ENCODE measurements at places on chromosomes 4 and X.

DNA sequence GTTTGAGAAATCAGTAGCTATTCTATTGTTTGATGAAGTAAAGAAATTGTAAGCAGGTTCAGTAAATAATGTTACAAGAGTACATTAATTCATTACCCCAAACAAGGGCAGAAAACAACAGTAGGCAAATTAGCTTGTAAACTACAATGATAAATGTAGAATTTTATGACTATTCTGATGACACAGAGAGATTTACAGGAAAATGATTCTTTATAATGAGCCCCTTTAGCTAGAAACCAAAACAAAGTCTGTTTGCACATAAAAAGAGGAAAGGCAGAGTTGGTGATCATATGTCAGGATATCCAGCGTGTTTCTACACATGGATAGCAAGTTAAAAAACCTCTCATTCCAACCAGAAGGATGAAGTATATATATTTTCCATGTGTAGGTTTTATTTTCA is 204.8 kb downstream of the CFAP299 start:
- DNase-seq = no peak

DNA sequence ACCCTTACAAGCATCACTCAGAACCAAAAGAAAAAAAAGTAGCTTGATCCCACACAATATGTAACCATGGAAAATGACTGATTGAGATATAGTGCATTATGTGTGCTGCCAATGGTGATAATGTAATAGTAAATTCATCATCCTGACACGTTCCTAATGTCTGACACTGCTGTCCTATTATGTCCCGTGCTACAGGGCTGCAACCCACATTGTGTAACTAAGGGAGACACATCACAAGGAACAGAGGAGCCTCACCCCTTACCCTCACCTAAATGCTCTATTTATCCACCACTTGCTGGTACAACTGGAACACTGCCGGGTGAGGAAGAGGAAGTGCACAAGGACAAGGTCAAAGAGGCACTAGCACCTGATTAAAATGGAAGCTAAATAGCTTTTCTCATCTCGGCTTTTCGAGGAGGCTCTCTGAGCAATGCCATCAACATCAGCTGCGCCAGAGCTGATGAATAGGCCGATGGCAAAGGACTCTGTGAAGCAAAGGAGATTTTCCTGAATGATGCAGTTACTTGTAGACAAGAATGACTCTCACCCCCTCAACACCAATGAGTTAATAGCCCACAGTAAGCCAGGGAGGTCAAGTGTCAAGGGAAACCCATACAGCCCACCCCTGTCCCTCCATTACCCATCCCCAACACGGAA is 181.6 kb downstream of the HNRNPD start:
- no peak for DNase-seq

DNA sequence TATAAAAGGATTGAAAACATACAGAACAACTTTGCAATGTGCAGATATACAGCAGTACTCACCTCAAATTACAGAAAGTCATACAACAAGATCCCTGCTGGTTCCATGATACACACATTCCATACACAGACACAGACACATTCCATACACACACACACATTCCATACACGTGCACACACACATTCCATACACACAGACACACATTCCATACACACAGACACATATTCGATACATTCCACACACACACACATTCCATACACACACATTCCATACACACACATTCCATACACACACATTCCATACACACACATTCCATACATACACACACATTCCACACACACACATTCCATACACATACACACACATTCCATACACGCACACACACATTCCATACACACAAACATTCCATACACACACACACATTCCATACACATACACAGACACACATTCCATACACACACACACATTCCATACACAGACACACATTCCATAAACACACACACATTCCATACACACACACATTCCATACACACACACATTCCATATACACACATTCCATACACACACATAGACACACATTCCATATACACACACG is 13.7 kb downstream of the LINC00632 start:
- no peak for DNase-seq

DNA sequence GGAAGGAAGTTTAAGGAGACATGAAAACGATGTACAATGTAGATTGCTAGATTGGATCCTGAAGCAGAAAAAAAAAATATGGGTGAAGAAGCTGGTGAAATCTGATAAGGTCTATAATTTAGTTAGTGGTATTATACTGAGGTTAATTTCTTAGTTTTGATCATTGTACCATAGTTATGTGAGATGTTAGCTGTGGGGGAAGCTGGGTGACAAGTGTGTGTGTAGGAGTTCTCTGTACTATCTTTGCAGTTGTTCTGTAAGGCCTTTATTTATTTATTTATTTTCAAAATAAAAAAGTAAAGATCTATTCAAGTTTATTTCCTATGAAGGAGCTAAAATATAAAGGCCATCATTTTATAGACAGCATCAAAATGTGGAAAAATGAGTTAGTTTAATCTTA is 12.5 kb upstream of the EXOC1 start:
- no peak for DNase-seq

GRCh38 chrX:64427787-64428186 is 32.5 kb upstream of the MTMR8 start:
- no peak for DNase-seq

- no peak for DNase-seq
Observed at GRCh38 chr4:157806184-157806583, 366.6 kb downstream of the GASK1B start.

DNA sequence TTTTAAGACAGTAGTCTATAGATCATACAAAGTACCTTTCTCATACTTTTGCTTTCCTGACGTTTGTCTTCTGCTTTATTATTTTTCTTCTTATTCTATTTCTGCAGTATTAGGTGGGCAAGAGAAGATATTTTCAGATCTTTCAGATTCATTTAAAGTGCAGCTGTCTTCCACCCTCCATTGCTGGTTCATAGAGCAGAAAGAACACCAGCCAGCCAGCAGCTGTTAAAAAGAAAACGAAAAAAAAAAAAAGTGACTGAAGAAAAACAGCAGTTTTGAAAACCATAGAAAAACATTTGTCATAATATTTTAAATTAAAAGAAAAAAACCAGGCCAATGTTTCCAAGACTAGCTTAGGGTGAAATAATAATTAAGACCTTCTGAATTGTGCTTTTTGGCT is 42.9 kb downstream of the SMAD1 start:
- no peak for DNase-seq

- DNase-seq = no peak
Observed at GRCh38 chrX:17547658-17548057, 172.7 kb downstream of the NHS start.

DNA sequence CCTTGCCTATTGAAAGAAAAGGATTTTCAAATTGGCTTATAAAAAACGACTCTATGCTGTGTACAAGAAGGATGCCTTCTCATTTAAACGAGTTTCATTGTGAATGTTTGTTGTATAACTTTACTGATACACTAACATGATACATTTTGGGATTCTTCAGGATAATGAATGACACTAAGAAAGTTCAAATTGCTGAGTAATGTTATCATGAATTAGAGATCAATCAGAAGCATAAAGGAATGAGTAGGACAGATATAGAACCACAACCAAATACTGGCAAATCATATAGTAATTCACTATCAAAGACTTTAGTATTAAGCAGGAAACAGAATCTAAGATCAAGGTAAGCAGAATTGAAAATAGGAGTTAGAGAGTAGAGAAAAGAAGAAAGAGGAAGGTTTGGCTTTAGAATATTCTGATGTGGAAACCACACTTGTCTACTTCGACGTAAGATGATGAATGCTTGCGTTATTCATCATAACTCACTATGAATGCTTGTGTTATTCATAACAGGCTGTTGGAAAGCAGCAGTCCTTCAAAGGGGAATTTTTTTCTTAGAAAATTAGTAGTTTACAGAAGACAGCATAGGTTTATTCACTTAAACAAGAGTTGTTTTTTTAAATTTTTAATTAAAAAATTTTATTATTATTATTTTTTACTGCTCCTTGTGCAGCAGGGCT is 13.4 kb downstream of the CCDC158 start:
- no peak for DNase-seq

GRCh38 chr4:2417765-2418649 is at the start of gene ZFYVE28:
TSS of gene ZFYVE28 (minus strand) at chr4:2418645. CDS start at chr4:2418323, 322 bp downstream.
- peak; percentile 53 for DNase-seq

- DNase-seq = no peak
Observed at GRCh38 chr4:88212253-88212561, 53.8 kb upstream of the ABCG2 start.

DNA sequence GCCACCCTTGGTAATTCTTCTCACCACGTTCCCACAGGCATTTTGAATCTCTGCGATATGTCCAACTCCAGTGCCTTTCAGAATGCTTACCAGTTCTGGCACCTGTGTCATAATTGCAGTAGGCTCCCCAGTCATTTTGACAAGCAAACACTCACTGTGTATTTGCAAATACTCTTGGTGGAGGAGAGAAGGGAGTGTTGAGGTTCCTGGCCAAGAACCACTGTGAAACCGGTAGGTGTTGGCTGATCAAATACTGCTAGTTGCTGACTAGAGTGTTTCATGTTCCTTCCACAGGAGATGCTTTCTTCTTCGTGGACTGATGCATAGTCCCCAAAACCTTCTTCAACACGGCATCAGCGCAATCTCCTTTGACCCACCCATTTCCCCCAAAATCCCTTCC is 16.0 kb upstream of the NLGN4X start:
- DNase-seq = no peak

GRCh38 chr4:42371305-42372252 is 25.7 kb upstream of the SHISA3 start:
- peak; percentile 34 for DNase-seq

DNA sequence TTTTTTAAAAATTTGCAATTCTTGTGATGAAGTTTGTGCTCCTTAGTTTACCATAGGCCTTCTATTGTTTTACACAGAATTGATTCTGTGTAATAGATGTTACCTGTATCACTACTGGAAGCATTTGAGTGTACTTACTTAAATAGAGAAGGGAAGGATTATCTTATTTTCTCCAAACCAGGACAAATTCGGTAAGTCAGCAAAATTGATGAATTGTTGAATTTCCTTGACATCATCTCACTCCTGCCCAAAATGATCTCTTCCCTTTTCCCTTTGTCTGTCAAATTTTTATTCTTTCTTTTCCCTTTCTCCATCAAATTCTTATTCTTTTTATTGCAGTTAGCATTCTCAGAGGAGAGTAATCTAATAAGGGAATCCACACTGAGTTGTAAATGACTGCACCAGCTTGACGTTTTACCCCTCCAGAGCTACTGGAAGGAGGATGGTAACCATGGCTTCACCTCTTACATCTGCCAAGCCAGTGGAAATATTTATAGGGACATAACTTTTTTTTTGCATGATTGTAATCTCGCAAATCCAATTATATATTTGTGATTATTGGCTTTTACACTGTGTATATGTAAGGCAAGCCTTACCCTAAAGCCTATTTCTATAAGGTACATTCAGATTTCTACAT is 42.6 kb upstream of the HAND2 start:
- no peak for DNase-seq

- DNase-seq = no peak
Observed at GRCh38 chr4:39259571-39260330, 77.4 kb downstream of the WDR19 start.

- DNase-seq = peak; percentile 85
Observed at GRCh38 chrX:78139160-78140123, at the start of gene TAF9B. TSS of gene TAF9B (minus strand) at chrX:78139650. CDS start at chrX:78139611, 39 bp downstream.

DNA sequence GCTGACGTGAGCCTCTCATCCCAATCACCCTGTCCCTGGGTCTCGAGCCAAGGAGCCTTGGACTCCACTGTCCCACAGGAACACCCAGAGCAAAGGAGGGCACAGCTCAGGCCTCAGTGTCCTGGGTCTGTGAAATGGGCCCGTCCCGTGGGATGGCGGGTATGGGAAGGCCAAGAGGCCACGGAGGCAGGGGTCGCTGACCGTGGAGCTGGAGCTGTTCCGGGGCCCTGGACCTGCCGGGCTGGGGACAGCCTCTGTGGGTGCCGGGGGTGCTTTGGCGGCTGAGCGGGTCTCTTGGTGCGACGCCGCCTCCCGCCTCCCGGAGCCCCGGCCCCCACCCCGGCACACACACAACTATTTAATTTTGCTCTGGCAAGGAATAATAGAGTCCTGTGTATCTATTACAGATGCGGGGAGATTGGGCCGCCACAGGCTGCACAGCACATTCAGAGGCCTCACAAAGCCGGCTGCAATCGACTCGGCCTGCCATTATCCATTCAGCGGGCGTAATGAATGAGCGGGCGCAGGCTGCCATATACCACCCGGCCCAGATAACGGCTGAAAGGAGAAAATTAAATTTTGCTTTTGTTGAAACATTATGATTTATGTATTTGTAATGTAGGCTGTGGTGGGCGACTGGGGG is 83.9 kb upstream of the NKX1-1 start:
- no peak for DNase-seq

GRCh38 chr4:108219998-108220397 is 51.3 kb upstream of the LEF1 start:
- DNase-seq = no peak

- DNase-seq = no peak
Observed at GRCh38 chr4:1976416-1977352, 32.1 kb downstream of the NELFA start.

DNA sequence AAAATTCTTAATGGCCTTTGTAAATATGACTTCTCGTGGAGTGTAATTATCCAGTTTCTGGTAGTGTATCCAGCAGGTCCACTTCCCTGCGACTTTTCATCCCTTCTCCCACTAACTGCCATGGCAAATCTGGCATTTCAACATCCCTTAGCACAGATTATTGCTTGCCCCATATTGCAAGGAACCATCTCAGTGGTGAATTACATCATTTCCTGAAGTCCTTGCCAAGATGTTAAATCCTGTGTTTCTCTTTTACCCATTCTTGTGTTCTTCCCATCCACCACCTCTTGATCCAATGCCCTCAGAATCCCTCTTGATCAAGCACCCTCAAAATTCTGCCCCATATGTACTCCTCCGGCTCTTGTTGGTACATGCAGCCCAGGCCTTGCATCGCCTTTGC is 88.1 kb upstream of the ZNF81 start:
- no peak for DNase-seq

DNA sequence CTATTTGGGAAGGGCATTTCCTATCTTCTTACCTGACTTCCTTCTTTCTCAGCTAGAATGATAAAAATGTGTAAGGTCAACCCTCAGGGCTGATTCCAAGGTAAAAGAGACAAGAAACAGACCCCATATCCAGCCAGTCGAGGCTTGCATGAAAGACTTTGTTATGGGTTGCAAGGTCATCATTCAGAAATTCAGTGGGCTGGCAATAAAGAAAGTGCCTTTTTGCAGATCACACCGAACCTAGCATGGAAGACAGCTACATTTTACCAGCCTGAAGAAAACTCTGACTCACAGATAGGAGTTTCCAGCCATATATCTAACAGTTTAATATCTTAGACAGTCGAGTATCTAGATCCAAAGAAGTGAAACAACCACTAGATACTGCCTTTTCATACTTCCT is 87.4 kb downstream of the PDGFC start:
- DNase-seq = no peak

- no peak for DNase-seq
Observed at GRCh38 chr4:147182041-147182440, 236.4 kb upstream of the TTC29 start.

GRCh38 chr4:113222471-113222870 is 173.0 kb downstream of the ANK2 start:
- no peak for DNase-seq

DNA sequence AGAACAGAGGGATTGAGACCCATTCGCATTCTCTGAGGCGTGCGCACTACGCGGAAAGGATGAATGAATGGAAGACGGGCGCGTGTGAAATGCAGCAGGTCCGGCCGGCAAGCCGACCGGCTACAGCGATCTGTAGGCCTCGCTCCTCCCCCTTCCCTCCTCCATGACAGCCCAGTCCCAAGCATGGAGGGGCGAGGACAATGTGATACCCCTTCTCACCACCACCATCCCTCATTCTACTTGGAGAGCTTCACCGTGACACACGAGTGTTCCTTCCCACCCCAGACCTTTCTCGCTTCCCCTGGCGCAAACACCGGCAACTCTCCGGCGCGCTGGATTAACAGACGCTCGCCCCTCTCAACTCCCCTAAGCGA is 815 bp downstream of the EIF4E start:
- DNase-seq = peak; percentile 81
